Activated CD4-positive, CD25-positive, alpha-beta regulatory T cell treated with anti-CD3 and anti-CD28 coated beads, Interleukin-2, amount 50 U/mL, for 24 hours (primary cell): ENCODE measurements at places on chromosomes 2 and 18.

DNA sequence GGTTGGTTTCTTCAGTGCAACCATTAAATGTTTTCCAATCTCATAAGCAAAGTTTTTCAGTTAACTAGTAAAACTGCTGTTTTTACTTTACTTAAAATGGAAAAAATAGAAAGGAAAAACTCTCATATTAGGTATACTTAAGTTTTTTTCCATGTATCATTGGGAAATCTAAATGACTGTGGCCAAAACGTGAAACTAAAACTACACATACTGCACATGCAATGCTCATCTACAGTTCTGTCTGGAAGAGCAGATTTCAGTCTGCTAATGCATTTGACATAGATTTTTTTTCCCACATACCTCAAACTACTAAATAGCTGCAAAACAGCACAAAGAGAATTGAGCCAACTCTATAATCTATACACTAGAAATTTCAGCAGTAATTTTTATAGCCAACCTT lies 62.6 kb downstream of the COL5A2 start:
- ATAC-seq: no peak

- ATAC-seq: peak; percentile 88
Observed at GRCh38 chr18:13577091-13577697, 149.2 kb downstream of the FAM210A start.

DNA sequence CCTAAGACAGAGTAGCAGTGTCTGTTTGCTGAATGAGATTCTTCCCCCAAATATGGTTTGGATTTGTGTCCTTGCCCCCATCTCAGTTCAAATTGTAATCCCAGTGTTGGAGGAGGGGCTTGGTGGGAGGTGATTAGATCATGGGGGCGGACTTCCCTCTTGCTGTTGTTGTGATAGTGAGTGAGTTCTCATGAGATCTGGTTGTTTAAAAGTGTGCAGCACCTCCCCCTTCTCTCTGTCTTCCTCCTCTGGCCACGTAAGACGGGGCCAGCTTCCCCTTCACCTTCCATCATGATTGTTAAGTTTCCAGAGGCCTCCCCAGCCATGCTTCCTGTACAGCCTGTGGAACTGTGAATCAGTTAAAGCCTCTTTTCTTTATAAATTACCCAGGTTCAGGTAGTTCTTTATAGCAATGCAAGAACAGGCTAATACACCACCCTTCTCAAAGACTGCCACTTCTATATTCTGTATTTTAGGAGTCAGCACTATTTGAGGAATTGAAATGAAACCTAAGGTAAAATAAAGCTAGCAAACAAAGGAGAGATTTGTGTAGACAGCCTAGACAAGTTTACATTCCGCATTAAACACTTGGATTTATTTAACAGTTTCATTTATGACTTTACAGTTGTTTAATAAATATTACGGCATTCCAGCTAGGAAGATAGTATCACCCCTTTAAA lies 21.6 kb downstream of the FBXO36 start:
- ATAC-seq: no peak

- no peak for ATAC-seq
Observed at GRCh38 chr2:105406221-105406620, 7.4 kb upstream of the FHL2 start.

GRCh38 chr18:9211955-9212354 lies 75.4 kb downstream of the ANKRD12 start:
- ATAC-seq: peak; percentile 70

DNA sequence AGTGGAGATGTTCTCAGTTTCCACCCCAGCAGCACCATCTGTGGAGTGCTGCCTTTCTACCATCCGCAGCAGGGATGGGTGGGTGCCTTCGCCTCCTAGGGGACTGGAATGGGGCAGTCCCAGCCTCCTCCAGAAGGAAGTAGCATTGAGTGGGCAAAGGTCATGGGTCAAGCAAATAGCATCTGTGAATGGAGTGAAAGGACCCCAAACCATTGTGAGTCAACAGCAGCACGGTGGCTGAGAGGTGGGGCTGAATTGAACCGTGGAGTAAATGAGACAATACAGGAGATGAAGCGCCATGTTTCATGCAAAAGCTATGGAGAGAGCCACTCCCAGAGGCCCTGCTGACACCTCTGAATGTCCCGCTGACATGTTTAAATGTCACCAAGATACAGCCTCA lies 9.7 kb downstream of the GPR55 start:
- ATAC-seq: no peak

DNA sequence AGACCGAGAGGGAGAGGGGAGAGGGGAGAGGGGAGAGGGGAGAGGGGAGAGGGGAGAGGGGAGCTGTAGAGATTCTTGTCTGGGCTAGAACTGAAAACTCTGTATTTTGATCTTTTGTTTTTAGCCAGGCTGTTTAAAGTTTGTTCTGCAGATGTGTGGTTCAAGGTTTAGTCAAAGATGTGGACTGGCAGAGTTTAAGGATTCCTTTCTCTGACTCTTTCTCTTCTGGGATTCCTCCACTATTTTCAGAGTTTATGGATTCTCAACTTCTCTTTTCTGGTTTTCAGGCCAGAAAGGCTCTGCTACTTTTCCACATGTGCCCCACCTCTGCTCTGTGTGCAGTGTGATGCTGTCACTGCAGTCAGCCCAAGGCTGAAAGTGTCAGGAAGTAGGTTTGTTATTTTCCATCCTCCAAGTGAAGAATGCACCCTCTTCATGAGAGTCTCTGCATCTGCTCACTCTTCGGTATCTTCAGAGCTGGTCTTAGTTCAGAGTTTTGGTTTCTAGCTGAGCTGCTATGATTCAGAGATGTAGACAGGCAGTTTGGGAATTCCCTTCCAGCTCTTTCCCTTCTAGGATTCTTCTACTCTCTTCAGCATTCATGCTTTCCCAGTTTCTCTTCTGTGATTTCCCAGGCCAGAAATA lies 130.9 kb upstream of the SMAD7 start:
- no peak for ATAC-seq

- no peak for ATAC-seq
Observed at GRCh38 chr2:3108710-3109702, 268.6 kb downstream of the EIPR1 start.

DNA sequence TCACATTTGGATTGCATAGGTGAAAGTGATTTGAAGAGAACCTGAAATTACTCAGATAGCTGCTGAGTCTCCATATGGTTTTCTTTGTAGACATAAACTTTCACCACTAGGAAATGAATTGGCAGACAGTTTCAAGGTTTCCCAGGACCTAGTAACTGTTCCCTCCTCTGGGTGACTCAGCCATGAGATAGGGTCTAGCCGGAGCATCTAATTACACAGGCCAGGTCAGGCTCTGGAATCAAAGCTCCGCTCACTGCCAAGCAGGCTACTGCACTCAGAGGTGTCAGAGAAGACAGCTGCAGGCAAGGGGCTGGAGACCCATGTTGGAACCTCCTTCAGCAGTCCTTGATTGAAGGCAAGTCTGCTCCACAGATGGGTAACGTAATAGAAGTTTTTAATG lies 429.2 kb downstream of the TNS1 start:
- ATAC-seq: no peak

DNA sequence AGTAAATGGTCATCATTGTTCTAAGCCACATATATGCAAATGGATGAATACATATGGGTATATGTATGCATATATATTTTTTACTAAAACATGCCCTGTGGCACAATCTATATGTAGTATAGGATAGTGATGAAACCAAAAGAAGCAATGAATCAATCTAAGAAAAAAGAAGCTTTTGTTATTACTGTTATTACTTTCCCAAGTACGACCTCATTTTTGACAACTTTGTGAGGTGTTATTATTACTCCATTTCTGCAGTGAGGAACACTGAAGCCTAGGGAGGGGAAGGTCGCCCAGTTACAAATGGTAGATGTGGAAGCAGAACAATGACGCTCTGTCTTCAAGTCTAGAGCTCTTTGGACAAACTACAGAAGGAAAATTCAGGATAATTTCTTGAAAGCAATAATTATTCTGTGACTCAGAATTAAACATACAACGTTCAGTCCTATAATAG lies 38.3 kb downstream of the STAT4 start:
- ATAC-seq: peak; percentile 19

GRCh38 chr2:117621326-117621725 lies 193.2 kb upstream of the DDX18 start:
- no peak for ATAC-seq
